ENCODE measurements at places on chromosomes 6 and 20.

DNA sequence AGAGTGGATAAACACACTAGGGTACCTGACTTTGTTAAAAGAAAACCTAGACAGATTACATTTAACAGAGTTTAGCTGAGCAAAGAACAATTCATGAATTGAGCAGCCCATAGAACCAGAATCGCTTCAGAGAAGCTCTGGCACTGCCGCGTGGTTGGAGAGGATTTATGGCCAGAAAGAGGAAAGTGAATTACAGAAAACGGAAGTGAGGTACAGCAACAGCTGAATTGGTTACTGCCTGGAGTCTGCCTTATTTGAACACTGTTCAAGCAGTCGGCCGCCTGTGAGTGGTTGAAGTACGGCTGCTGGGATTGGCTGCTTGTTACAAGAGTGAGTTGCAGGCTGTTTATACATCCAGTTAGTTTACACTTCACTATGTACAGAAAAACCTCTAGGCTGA lies 253.8 kb upstream of the CDYL start:
- DNase-seq = no peak

GRCh38 chr20:34713194-34713943 lies 9.2 kb downstream of the TP53INP2 start:
- no peak for DNase-seq

GRCh38 chr6:126396131-126396530 lies 56.2 kb downstream of the CENPW start:
- DNase-seq = no peak

DNA sequence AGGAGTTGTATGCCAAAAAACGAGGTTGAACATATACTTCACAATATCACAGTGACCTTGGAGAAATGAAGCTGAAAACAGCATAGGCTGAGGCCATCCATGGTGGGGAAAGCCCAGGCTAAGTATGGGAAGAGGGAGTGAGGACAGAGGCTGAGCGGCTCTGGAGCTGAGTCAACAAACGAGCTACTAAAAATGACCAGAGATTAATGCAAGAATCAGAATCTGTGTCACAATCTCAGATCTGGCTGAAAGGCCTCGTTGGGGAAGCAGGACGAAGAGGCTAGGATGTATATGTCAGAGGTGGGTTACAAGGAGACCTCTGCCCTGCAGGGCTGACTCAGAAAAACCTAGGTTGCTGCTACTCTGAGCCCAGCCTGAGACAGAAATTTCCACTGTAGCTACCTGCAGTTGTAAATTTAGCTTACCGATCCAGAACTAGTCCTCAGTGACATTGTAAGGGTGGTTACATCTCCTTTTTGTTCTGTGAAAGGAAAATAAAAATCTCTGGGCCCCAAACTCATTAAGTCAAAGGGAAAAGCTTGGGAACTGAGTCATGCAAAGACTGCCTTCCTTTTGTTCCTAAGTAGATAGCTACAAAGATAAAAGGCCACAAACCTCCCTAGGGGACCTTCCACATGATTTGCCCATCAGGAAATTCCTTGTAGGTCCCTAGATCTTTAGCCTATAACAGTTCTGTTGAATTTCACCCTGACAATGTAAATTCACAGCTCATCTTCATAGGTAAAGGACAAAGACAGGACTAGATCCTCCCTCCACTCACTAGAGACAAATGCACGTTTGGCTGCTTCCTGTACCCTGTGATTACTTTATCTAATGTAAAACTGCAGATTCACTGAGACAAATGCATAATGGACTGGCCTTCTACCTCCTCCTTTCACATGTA lies 8.5 kb upstream of the TUBB2A start:
- no peak for DNase-seq

DNA sequence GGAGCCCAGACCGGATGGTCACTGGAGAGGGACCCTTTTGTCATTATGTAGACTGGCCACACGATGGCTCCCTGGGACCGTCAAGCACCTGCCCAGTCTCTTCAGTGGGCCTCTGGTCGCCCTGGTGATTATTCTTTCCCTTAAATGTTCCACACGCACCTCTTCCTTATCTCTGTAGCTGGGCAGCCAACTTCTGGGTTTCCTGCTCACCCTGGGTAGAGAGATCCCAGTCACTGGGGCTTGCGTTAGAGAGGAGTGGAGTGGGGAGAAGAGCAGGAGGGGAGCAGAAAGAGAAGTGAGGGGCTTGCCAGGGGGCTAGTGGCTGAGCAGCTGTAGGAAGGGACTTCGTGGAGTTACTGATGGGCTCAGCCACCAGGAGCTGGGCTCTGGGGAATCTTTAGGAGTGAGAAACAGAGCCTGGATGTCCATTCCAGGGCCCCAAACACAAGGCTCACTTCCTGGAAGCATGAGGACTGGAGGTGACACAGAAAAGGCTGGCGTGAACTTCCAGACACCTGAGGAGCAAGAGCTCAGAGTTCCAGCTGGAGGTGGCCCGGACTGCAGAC lies 150.1 kb downstream of the DHX35 start:
- DNase-seq = peak; percentile 5

DNA sequence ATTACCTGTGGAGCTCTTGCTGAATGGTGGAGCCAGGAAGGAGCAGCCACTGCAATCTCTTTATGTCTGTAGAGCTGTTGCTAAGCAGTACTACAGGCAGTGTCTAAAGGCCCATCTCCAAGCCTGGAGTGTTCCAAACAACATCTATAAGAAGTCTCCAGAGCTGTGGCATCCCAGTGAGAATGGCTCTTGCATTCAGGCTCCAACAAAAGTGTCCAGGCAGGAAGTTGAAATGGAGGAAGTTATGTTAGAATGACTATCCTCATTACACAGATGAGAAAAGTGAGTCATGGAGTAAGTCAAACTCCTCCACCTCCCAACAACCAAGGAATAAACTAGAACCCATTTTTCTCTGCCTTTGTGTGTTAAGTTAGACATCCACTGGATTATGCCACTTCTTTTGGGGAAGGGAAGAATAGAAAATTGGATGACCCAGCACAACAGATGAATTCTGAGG lies 288.5 kb upstream of the STXBP5 start:
- DNase-seq = peak; percentile 57

- DNase-seq = no peak
Observed at GRCh38 chr6:117276778-117277316, 11.5 kb downstream of the VGLL2 start.

- no peak for DNase-seq
Observed at GRCh38 chr6:167548451-167548850, 223.6 kb downstream of the TTLL2 start.

DNA sequence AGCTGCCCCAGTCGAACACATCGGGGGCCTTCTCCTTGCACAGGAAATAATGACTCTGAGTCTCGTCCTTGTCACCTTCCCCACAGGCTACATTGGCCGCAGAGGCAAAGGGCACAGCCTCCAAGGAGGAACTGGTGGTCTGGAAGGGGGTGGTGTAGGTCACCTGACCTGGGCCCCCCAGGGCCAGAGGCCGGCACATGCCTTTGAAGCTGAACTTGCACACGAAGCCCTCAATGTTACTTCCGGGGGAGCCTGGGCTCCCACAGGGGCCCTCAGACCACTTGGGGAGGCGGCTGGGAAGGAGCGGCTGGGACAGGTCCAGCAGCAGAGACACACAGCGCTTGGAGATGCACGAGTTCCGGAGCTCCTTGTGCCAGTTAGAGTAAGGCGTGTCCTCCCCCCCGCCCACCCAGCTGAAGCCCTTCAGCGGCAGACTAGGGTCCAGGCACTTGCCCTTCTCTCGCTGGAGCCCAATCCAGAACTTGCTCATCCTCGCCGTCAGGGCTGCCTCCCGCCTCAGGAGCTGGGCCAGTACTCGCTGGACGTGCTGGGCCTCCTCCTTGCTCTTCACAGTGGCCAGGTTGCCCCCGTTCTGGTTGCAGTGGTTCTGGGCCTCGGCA lies 578 bp downstream of the CD93 start:
- DNase-seq = peak; percentile 54

- no peak for DNase-seq
Observed at GRCh38 chr6:34195726-34196115, 41.0 kb upstream of the HMGA1 start.

- no peak for DNase-seq
Observed at GRCh38 chr20:48215536-48215935, 430.3 kb upstream of the SULF2 start.

- no peak for DNase-seq
Observed at GRCh38 chr20:38325905-38326304, 20.4 kb upstream of the LBP start.

GRCh38 chr6:88114838-88115237 lies 51.3 kb downstream of the CNR1 start:
- no peak for DNase-seq

- DNase-seq = no peak
Observed at GRCh38 chr6:78324213-78324612, 543.1 kb upstream of the IRAK1BP1 start.

DNA sequence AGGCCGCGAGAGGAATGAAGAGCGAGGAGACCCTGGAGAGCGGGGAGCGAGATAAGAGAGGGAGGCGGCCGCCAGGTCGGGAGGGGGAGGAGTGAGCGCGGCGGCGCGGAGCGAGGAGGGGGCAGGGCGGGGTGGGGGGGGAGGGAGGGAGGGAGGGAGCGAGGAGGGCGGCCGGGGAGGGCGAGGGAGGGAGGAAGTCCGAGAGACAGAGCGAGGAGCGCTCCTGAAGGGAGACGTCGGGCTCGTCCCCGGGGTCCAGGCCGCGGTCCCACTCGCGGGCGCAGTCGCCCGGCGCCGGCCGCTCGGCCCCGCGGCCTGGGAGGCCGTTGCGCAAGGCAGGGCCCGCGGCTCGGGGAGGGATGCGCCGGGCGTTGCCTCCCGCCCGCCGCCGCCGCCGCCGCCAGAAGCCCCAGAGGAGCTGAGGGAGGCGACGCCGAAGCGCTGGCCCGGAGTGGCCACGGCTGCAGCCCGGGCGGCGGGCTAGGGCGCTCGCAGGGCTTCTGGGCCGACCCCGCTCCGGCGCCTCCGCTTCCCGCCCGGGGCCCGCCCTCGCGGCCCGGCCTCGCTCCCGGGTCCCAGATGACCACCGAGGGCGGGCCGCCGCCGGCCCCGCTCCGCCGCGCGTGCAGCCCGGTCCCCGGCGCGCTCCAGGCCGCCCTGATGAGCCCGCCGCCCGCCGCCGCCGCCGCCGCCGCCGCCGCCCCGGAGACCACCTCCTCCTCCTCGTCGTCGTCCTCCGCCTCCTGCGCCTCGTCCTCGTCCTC lies at the start of gene FOXF2:
Gene FOXF2, plus strand, starts transcription at position 208 of the 764 bp plus-strand sequence. Its CDS starts 372 bp downstream, at position 580.
- DNase-seq = no peak

- no peak for DNase-seq
Observed at GRCh38 chr6:56328728-56329090, 81.3 kb upstream of the COL21A1 start.

DNA sequence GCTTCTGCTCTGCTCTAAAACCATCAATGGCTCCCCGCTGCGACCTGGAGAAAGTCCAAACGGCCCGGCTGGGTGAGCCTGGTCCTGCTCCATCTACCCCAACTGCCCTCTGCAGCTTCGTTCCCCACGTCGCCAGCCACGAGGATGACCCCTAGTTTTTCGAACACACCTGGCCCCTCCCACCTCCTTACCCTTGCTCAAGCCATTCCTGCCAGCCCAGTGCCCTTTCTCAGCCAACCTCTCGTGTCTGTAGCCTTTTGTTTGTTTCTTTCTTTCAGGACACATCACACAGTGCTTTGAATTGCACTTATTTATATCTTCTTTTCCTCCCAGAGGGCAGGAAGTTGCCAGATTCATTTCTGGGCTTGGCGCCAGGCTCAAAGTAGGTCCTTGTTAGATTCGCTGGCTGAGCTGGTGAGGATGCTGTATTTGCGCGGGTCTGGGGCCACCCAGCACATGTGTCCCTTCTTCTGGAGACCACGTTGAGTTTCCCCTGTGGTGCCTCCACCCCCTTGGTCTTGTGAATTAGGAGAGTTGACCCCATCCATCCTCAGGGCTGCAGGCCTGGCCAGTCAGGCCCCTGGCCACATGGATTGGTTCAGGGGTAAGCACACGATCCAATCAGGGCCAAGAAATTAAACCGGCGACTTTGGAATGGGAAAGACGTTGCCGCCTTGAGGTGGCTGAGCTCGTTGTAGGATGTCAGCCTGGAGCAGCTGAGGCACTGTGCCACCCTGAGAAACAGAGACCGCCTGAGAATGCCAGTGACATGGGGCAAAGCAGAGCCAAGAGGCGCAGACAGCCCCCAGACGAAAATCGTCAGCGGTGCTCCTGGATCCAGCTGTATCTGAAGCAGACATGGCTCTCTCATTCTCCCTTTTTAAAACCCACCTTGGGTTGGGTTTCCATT lies 156.0 kb downstream of the CEBPB start:
- DNase-seq = peak; percentile 58

- DNase-seq = no peak
Observed at GRCh38 chr6:150646228-150646627, 46.5 kb downstream of the PLEKHG1 start.

- DNase-seq = no peak
Observed at GRCh38 chr6:139600919-139601475, 226.5 kb upstream of the CITED2 start.

- no peak for DNase-seq
Observed at GRCh38 chr6:168136622-168137021, 57.6 kb upstream of the FRMD1 start.

DNA sequence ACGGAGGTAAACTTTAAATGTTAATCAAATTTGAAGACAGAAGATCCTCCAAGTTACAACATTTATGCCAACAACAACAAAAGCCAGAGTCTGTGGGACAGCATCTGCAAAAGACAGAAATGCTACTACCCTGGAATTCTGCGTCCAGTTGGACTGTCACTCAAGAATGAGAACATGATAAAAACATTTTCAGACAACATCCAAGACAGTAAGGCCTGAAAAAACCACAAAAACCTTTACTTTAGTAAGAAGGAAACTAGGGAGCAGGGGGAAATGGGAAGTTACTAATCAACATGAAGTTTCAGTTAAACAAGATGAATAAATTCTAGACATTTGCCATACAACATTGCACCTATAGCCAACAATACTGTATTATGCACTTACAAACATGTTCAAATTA lies 77.6 kb downstream of the MLIP start:
- peak; percentile 44 for DNase-seq

- DNase-seq = no peak
Observed at GRCh38 chr6:105898286-105898685, 187.8 kb upstream of the PRDM1 start.

- no peak for DNase-seq
Observed at GRCh38 chr6:158417760-158418098, 105.5 kb downstream of the TULP4 start.

GRCh38 chr6:144140867-144141266 lies 9.4 kb upstream of the STX11 start:
- DNase-seq = peak; percentile 49

- no peak for DNase-seq
Observed at GRCh38 chr6:86459978-86460377, 477.4 kb upstream of the HTR1E start.

All from AML-193 (cell line).